ENCODE measurements at places on chromosomes 2 and 18.

- no peak for DNase-seq
These were observed 225.3 kb upstream of the THUMPD2 start for GRCh38 chr2:40004336-40004735.

DNA sequence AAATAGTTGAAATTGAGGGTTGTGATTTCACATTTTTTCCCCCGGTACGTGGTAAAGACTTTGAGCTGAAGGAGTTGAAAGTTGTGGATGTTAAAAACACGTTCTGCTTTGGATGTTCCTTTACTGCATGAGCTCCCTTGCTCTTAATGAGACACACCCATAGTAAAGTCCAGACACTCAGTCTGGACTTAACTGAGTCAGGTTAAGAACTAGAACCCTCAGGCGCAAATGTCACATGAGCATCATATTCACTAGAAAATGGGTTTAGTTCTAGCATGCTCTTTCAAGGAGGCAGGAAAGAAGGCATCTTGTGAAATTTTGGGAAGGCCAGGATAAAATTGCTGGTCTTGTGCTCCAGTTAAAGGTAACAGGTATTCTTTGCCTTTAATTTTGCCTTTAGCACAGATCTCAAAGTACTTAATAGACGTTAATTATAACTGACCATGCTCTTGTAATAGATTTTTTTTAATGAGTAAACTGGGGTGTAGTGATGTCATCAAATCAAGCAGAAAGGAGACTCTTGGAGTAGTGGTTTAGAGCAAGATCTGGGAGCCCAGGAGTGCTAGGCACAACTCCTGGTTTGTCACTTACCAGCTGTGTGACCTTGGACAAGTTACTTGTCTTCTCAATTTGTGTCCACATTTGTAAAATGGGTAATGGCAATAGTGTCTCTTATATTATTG is 20.6 kb downstream of the ITGA6 start:
- DNase-seq = no peak

DNA sequence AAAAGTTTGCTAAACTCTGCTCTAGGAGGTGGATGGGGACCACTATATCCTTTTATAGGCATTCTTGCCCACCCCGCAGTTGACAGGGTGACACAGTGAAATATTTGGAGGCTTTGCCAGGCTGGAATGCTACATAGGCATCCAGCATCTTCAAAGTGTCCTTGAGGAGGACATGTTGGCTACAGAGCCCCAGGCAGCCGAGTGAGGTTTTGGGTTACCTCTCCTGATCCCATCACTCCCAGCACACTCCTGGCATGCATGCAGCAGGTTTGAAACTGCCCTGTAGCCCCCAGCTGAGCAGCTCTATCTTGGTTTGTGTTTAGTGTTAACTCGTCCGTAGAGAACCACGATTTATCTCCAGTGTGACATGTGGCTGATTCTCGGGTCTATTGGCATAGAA is 7.3 kb downstream of the FOSL2 start:
- peak; percentile 3 for DNase-seq

DNA sequence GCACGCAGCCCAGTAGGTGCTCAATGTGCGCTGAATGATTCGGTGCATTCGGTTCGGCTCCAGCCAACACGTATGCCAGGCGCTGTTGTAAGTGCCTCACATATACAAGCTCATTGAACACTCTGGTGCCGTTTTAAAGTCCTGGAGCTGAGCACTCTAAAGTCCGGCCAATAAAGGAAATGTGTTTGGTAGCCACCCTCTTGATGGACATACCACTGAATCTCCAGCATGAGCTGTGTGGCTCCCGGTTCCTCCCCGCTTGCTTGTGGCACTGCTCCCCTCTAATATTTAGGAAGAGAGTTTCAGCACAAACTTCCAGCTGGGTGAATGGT is 112.1 kb downstream of the MCFD2 start:
- no peak for DNase-seq

DNA sequence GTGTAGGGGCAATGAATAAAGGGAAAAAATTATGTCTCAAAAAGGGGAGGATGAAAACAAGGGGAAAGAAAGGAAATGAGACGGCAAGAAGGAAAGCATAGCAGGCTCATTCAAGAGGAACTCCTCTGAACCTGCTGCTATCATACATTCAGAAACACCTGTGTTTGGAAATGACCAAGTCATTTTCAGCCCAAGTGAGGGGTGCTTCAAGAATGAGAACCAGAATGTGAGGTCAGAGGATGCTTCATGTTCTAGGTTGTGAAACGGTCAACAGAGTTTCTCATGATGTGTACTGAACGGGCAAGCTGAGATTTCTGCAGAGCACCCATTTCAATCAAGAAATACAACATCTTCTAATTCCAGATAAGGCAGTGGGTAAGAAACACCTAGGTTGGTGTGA is 1367.2 kb upstream of the CELF4 start:
- DNase-seq = no peak

DNA sequence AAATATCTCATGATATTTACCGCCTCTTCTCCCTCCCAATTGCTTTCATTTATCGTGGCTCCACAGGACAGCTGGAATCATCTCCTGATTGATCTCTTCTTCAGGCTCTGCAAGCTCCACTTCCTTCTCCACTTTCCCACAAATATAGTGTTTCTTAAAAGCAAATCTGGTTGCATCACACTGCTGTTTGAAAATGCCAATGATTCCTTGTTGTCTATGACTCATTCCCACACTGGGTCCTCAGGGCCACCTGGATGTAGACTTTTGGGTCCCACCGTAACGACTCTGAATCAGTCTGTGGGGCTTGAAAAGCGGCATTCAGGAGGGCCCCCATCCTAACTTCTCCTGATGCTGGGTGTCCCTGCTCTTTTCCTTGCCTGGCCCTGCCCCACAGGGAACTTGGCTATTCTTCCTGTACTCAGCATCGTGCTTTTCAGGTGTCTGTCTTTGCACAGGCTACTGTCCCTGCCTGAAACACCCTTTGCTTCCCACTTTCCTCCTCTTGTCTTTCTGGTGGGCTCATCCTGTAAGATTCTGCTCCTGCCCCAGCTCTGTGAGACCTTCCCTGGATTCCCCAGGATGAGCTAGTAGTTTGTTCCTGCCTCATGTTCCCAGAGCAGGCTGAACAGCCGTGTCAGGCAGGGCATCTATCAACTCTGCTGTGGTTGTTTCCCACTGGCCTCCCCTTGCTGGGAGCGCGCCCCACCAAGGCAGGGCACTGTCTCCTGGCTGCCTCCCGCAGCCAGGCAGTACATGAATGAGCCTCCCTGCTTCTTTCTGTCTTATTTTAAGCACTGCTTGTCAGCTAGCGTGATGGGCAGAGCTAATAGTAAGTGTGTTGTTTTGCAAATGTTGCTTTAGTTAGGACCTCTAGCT is 111.9 kb downstream of the KCTD1 start:
- no peak for DNase-seq

- DNase-seq = no peak
These were observed 463.7 kb upstream of the DSEL start for GRCh38 chr18:67980241-67980640.

DNA sequence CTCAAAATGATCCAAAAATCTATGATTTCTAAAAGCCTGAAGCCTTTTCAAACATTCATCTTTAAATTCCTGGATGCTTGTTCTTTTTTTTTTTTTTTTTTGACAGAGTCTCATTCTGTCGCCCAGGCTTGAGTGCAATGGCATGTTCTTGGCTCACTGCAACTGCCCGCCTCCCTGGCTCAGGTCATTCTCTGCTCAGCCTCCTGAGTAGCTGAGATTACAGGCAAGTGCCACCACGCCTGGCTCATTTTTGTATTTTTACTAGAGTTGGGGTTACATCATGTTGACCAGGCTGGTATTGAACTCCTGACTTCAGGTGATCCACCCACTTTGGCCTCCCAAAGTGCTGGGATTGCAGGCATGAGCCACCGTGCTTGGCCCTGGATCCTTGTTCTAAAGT is 649.5 kb downstream of the XIRP2 start:
- no peak for DNase-seq

GRCh38 chr18:13871701-13872100 is 43.6 kb downstream of the MC2R start:
- DNase-seq = no peak

DNA sequence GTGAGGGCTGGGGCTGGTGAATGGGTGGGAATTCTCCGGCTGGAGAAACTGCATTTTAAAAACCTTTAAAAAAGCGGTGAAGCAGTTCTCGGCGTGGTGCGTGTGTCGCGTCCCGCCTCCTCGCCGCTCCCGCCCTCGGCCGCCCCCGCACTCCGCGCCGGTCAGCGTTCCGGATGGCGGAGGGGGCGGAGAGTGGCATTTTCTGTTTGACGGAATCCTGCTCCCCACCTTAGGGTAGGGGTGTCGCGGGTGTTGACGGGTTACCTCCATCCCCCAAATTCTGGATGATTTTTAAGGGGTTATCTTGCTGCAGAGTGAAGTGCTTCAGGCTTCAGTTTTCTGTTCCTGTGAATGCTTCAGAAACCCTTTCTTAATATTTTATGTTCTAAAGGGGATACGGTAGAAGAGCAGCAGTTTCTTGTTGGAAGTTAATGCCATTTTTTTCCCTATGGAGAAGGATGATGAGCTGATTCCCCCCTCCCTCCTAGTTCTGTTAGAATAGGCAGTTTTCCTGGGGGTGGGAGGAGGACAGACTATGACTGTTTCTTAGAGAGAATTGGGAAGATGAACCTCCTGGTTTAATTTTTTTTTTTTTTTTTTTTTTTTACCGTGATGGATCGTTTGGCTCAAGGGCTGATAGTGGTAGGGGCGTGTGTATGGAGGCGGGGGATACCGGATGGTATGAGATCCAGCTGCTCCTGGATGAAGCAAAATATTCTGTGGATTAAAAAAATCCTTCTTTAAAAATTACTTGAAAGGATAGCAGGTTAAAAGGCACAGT is 756 bp downstream of the ABI2 start:
- peak; percentile 23 for DNase-seq

DNA sequence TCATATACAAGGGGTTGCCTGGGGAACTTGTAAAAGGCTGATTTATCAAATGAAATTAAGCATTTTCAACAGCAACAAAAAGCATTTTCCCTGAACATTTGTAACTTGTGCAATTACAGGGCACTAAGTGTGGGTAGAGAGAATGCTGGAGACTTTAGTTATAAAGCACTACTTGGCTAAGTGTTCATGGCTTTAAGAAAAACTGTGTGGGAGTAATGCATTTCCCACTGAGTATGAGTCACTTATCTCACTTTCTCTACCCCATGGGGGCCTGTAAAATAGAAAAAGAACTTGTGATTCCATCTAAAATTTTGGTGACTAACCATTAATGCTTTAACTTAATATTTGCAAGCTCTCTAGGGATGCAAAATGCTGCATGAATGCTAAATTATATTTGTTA is 193.4 kb downstream of the CCDC102B start:
- DNase-seq = no peak

GRCh38 chr18:7575465-7576028 is 8.4 kb downstream of the PTPRM start:
- no peak for DNase-seq

- DNase-seq = no peak
These were observed 46.4 kb downstream of the ADCY3 start for GRCh38 chr2:24873619-24874018.

GRCh38 chr2:133780099-133780996 is 212.1 kb upstream of the NCKAP5 start:
- DNase-seq = peak; percentile 7

GRCh38 chr18:24075767-24076597 is 61.4 kb downstream of the TTC39C start:
- DNase-seq = peak; percentile 40

- DNase-seq = no peak
These were observed 196.1 kb downstream of the FAM210A start for GRCh38 chr18:13530033-13530878.

DNA sequence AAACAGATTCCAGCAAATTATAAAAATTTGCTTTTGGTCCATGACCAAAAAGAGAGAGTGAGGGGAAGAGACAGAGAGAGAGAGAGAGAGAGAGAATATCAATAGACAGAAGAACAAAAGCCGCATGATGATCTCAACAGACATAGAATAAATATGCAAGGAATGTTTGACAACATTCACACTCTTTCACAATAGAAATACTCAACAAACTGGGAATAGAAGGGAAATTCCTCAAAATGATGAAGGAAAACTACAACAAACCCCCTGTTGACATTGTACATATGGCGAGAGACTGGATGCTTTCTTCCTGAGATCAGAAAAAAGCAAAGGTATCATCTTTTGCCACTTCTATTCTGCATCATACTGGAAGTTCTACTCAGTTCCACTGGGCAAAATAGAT is 309.7 kb downstream of the RAD51AP2 start:
- DNase-seq = no peak

GRCh38 chr2:213816583-213816982 is 532.3 kb downstream of the SPAG16 start:
- no peak for DNase-seq

DNA sequence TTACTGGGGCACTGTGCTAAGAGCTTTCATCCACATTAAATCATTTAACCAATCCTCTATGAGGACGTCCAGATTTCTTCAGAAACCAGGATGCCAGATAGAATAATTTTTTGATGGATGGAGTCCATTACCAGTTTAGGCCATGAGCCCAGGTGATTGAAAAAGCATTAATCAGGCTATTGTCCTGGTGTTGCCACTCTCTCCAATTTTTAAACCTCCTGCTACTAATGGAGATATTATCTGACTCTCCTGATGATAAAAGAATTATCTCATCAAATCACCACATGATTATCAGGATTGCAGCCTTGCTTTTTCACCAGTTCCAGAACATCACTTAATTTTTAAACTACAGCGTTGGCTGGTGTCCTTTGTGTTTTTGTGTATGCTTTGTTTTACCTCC is 402.2 kb downstream of the CLIP4 start:
- no peak for DNase-seq

DNA sequence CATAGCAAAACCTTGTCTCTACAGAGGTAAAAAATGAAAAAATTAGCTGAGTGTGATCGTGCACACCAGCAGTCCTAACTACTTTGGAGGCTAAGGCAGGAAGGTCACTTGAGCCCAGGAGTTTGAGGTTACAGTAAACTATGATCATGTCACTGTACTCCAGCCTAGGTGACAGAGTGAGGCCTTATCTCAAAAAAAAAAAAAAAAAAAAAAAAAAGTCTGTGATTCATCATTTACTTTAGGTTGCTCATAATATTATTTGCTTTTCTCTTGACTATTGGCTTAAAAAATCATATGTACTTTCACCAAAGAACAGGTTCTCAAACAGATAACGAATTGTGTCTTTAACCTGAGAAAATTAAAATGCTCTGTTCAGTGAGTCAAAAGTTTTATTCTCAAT is 129.1 kb downstream of the MYO3B start:
- no peak for DNase-seq

GRCh38 chr2:76296438-76296837 is 585.7 kb upstream of the GCFC2 start:
- no peak for DNase-seq
